ENCODE measurements at places on chromosomes 3 and 15.

- peak; percentile 73 for DNase-seq
These were observed 424.7 kb upstream of the THBS1 start for GRCh38 chr15:39156166-39156565.

DNA sequence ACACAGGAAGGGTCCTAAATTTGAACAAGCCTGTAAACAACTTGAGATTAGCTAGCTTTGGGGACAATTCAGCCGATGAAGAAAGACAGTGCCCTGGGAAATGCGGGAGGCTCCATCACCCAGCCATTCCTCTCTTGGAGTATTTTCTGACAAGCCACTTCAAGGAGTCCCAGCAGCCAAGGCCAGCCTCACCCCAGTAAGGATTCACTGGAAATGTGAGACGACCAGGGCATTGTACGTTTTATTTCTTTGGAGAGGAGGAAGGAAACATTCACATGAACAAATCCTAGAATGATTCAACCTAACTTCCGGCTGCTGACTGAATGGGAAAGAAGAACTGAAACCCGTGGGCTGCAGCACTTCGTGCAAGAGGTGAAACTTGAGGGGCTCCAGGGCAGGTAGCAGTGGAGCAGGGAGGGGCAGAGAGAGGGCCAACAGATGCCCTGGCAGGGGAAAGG, 116.4 kb upstream of the ARHGEF3 start:
- no peak for DNase-seq

DNA sequence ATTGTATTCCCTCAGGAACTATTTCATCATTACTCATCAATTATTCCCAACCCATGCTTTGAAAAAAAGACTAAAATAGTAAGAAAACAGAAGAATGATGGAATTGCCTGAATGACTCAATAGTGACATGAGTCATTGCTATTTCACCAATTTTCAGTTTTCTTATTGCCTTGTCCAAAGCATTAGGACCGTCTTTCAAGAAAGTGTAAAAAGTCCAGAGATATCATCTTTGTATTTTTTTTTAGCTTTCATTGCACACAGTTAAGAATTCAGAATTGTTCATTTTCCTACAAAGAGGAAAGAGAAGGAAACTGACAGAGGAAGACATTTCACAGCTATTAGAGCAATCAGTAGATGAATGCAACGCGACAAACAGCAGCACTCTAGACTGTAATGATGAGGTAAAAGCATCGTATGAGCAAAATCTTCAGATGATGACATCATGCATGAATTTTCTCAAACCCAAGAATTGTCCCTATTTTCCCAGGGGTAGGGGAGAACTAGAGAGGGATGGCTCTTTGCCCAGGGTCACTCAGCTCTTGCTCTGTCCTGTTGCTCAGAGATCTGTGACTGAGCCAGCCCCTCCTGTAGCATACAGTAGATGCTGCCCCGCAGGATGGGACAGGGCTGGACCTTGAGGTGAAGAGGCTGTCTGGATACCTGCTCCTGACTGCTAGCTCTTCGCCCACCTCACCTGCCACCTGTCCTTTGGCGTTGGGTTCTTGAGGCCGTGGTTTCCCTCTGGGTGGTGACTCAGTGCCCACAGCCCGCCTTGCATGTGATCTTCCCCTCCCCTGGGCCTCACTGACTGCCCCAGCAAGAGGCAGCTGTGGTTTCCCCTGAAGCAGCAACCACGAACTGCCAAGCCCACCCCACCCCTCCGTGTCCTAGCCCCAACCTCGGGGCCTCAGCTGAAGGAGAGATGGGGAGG, 84.8 kb downstream of the PPCDC start:
- peak; percentile 83 for DNase-seq

DNA sequence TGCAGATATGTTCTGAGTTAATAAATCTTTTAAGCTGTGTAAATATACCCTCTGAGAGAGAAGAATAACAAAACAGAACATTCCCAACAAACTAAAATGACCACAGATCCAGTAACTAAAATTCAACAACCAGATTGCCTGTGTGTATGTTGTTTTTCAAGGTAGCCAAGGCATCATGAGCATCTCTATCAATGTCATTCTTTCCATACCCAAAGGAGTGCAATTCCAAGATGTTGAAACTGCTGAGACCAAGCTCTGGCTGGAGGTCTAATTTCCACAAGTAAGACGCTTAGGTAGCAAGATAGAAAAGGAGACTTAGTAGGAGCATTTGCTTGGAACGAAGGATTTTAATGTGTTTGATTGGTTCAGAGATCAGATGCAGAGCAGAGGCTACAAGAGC, 276.3 kb downstream of the RBMS3 start:
- no peak for DNase-seq

DNA sequence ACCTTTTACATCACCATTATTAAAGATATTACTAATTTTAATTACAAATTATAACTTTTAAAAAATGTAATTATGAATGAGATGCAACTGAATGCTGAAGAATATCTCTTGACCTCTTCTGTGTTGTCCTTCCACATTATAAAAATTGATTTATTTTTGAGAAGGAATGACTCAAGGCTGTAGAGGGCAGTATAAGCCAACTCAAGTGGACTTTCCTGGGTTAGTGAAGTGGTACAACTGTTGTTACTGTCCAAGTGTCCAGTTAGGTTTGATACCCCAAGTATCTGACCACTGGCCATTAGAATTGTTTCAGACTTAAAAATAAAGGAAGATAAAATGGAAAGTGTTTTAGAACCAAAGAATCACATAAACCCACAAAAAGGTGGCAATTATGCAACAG, 51.9 kb downstream of the BBX start:
- peak; percentile 14 for DNase-seq

GRCh38 chr3:130258532-130258952, 86.9 kb upstream of the COL6A5 start:
- peak; percentile 69 for DNase-seq

DNA sequence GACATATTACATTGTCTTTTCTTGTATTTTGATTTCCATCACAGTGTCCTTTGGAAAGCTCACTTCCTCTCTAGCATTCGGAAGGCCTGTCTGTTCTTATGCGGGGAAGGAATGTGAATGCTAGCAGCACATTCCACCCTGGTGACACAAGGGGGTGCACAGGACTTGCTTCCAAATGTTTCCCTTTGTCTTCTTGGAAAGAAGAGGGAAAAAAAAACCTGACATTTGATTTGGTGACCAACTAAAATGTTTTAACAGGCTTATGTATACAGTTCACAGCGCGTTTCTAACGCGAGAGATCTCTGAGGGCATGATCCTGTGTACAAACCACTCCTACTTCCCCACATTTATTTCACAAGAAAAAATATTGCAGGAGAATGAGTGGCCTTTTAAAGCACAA, 107.6 kb upstream of the FXR1 start:
- no peak for DNase-seq

DNA sequence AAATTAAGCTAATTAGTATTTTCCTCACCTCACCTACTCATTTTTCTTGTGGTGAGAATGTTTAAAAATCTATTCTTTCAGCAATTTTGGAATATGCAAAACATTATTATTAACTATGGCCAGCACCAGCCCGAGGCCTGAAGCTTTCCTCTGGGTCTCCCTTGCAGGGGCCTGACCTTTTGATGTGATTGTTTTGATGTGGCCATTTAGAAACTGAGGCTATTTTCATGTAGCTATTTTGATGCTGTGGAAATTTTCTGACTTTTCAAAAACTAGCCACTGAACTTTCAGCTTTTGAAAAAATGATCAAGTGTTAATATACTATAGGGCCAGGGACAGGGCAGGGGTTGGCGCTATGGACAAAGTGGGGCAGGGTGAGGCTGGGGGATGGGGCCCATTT, 8.2 kb upstream of the CCR9 start:
- no peak for DNase-seq

DNA sequence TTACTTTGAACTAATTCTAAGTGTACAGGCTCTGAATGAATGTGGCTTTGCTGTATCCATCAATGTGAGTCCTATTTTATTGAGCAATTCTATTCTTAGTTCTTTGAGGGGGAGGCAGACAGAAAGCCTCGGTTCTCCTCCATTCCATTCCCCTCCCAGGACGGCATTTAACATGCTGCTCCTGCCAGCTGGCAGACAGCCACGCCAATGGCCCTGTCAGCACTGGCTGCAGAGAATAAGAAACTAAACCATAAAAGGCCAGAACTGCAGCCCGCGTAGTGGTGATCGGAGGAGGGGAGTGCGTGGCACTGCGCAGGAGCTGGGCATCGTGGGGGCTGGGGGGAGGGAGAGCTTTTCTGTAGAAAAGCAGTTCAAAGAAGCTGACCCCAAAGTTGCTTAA, 76.0 kb upstream of the HACD2 start:
- peak; percentile 98 for DNase-seq

DNA sequence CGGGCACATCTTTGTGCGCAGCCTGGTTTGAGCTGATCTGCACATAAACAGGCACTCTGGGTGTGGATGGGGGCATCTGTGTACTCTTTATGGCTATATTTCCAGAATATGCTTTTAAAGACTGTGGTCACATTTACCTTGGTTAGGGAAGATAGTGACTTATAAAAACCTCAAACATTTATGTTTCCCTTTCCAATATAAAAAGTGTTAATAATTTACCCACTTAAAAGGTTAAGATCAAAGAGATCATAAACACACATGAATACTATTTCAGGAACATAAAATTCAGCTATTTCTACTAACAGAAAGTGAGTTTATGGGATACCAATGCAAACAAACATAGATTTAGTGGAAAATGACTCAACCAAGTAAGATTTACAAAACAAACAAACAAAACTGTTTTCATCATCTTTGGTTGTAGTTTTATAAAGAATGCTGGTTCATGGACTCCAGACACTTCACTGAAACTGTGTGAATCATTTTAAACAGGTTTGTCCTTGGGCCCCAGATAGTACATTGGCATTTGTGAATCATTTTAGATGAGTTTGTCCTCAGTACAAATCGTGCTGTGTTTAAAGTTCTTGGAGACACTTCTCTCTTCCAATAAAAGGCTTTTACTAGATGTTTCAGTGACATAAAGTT, 253.5 kb upstream of the CTDSPL start:
- DNase-seq, result peak; percentile 23

DNA sequence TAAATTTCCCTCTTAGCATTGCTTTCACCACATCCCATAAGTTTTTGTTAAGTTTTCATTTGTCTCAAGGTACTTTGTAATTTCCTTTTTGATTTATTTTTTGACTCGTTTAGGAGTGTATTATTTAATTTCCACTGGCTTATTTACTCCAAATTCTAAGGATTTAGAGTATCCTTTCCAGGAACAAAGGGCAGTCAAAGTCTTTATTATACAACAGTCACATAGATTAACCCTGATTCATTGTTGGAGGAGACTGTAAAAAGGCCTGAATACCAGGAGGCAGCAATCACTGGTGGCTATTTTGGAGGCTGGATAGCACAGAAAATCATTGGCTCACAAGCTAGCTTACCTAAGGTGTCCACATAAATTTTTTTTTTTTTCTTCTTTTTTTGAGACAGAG, 39.9 kb downstream of the OIP5 start:
- no peak for DNase-seq

- DNase-seq, result no peak
These were observed 91.7 kb downstream of the TBL1XR1 start for GRCh38 chr3:177105623-177106022.

DNA sequence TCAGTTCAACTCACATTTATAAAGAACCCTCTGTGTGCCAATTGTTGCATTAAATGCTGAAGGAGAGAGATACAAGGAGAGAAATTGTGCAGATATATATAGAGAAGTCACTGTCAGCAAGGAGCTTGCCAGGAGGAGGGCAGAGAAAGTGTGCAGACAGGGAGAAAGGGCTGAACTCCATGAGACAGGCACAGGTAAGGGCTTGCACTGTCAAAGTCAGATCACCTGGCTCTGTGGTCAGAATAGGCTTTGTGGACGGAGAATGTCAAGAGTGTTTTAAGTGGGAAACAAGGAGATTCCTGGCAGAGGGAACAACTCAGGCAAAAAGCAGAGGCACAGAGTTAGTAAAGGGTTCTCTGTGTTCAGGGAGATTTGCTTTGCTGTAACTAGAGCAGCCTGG, 303.0 kb upstream of the TPRG1 start:
- DNase-seq, result no peak
